ENCODE measurements at places on chromosomes 2 and 18.

DNA sequence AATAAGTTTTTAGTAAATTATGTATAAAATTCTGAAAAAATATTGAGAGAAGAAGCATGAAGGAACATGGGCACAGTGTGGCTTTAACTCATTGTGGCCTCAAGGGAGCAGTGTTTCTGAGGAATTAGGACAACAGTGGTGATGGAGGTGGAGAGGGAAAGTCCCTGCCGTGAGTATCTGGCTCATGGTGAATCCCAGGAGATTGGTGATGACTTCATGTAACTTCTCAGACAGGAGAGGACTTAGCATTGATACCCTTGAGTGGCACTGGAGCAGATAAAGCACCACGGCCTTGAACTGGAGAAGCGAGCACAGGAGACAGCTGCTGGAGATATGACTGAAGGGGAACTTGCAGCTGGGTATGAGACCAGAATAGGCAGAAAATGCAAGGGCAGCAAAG lies 35.0 kb upstream of the LRP1B start:
- no peak for DNase-seq

- DNase-seq = no peak
Observed at GRCh38 chr2:588074-588645, 89.0 kb downstream of the TMEM18 start.

GRCh38 chr18:50961974-50962373 lies 5.9 kb upstream of the ELAC1 start:
- DNase-seq = no peak

GRCh38 chr2:74975016-74975415 lies 16.6 kb downstream of the POLE4 start:
- no peak for DNase-seq

GRCh38 chr2:41906338-41906725 lies 141.5 kb upstream of the PKDCC start:
- no peak for DNase-seq

GRCh38 chr18:24270937-24271380 lies 126.7 kb downstream of the OSBPL1A start:
- no peak for DNase-seq

DNA sequence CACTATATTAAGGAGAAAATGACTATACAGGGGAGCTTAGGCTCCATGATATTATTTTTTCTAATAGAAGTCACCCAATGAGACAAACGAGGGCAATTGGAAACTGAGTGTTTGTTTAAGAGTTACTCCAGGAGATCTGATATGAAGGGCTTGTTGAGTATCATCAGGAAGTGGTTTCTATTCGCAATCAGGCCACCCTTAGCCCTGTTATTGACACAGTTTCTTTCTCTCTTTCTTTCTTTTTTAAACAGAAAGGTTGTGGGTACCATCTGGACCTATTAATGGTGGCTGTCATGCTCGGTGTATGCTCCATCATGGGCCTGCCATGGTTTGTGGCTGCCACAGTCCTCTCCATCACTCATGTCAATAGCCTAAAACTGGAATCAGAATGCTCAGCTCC lies 117.3 kb downstream of the DPP4 start:
- no peak for DNase-seq

GRCh38 chr2:101340141-101340551 lies 31.6 kb upstream of the RNF149 start:
- no peak for DNase-seq

DNA sequence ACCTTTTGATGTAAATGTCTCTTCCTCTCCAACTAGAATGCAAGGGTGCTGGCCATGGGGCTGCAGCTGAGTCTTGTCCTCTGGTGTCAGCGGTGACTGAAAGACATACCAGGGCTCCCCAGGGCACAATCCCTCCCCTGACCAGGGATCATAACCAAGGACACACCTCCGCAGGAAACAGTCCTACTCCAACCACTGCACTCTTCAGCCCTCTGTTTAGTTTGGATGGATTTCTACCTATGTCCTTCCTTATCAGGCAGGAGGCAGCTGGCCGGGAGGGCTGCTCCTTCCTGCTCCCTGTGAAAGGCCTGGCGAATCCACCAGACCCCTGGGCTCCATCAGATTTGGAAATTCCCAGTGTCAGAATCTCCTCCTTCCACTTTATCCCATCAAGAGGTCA lies 185.2 kb upstream of the ID2 start:
- no peak for DNase-seq

GRCh38 chr2:235300368-235301201 lies 193.3 kb upstream of the AGAP1 start:
- no peak for DNase-seq

GRCh38 chr2:150520887-150521664 lies 33.6 kb upstream of the RND3 start:
- no peak for DNase-seq

DNA sequence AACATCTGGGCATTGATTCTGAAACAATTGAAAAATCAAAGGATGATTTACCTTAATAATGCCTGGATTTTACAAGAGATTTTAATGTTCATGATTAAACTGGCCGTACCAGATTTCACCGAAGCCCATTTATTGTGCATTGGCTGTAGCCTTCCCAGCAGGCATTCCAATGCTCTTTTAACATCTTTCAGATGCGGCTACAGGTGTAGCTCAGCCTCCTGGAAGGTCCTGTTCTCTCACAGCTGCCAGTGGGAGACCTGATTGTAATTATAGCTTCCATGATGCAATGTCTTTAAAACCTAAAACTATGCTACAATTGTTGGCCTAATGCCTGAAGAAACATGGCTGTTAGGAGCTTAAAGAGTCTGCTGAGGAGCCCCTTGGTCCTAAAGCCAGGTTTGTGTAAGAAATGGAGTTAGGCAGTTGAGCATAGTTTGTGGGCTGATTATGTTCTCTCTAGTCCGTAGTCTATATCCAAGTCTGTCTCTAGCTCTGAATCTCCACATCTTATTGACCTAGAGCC lies 147.4 kb downstream of the CERS6 start:
- no peak for DNase-seq

DNA sequence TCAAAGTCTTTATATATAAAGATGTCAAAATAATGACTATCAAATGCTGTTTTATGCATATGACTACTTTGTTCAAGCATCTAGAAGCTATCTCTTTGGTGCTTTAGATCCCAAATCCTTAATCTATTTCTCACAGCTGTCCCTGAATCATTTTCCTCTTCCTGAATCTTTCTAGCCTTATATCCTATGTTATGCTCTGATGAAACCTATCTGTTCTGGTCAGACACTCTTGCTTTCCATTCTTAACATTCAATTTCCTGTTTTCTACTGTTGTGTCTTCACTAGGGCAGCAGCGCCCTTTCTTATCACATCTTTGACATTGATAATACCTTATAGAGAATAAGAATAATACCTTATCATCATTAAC lies 6.3 kb upstream of the PARD3B start:
- no peak for DNase-seq

- no peak for DNase-seq
Observed at GRCh38 chr2:137321566-137321965, 556.2 kb downstream of the THSD7B start.

DNA sequence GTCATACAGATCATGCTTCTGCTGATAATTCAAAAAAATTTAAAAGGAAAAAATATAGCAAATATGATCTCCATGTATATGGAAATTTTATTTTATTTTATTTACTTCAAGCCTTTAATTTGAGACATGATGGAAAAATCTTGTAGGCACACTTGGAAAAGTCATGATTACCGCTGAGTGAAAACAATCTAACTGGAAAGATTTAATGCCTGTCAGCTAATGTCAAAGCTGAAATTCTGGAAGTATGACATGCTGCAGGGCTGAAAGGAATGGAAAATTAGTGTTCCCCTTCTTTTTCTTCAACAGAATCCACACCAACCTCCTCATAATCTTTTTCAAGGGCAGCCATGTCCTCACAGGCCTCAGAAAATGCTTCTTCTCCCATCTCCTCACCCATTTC lies 58.2 kb downstream of the RPRM start:
- DNase-seq = no peak

DNA sequence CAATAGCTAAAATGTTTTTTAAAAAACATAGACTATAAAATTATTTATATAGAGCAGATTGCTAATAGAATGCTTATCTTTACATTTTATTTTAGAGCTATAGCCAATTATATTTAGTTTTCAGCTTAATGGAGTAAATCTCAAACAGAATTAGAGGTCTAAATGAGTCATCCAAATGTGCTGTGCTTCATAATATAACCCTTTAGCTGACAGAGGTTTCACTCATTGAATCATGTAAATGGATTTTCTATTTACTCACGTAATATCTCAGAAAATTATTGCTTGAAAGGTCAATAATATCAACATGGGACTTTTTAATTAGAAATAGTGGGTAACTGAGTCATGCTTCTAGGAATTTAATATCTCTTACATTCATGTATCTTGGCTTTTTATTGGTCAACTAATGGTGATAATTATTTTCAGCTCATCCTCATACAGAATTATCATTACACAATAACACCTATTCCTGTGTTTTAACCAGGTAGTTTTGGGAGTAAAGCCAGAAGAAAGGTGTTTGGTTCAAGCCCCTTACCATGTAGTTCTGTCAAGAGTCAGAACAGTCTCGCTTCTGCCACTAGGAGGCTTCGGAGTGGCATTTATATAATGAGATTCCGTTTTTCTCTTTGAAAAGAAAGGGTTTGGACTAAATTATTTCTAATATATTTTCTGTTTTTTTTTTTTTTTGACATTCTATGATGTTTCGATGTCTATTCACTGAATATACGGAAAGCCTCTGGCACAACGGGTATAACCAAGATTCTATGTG lies 217.6 kb downstream of the CDH7 start:
- DNase-seq = no peak

DNA sequence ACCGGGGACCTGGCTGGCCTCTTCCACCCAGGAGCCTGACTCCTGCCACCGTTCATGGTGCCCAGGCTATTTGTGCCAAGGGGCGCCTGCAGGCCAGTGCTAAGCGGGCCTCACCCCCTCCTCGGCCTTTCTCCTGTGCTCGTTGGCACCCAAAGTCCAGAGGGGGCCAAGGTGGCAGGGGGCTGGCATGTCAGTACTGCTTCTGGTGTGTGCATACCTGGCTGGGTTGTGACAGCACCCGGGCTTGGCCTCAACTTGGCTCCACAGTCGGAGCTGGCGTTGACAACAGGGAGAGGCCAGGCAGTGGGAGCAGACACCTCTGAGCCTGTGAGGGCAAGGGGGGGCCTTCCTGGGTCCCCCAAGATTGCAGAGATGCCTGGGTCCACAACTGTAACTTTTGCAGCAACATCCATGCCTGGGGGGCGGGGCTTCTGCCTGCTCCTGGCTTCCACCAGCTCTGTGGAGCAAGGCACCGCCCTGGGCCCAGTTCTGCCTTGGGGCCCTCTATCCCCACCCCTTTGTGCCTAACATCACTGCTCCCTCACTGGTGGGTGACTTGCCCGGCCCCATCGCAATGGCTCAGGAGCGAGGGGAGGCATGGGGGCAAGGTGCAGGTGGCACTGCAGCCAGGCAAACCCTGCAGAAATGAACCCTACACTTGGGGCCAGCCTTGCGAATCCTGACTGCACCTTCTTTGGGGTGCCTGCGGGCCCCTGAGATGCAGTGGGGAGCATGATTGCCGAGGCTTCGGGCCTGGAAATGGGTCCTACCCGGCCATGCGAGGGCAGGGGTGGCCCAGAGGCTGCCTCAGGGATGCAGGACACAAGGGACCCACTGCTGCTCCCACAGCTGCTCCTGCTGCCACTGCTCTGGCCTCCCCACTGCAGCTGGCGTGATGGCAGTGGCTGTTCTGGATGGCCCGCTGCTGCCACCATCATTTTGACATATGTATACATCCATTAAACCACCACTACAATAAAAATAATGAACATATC lies 35.9 kb downstream of the PTPN4 start:
- no peak for DNase-seq

- no peak for DNase-seq
Observed at GRCh38 chr2:240131941-240132650, 4.0 kb downstream of the COPS9 start.

GRCh38 chr2:55883357-55883756 lies 40.2 kb downstream of the EFEMP1 start:
- DNase-seq = no peak

DNA sequence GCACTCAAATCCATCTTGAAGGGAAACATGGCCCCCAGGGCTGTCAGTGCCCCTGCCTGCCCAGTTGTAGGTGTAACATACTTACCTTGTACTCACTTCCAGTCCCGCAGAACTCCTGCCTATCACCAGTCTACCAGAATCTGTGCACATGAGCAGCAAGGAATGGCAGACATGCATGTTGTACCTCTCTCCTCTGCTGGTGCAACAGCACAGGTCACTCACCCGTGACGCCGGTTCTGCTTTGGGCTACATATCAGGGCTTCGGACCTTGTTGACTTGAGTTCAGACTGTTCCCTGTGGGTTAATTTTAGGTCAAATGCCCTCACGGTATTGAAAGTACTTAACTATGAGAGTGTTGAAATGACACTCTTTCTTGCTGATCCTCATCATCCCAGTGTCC lies 215.7 kb downstream of the TPGS2 start:
- DNase-seq = no peak

DNA sequence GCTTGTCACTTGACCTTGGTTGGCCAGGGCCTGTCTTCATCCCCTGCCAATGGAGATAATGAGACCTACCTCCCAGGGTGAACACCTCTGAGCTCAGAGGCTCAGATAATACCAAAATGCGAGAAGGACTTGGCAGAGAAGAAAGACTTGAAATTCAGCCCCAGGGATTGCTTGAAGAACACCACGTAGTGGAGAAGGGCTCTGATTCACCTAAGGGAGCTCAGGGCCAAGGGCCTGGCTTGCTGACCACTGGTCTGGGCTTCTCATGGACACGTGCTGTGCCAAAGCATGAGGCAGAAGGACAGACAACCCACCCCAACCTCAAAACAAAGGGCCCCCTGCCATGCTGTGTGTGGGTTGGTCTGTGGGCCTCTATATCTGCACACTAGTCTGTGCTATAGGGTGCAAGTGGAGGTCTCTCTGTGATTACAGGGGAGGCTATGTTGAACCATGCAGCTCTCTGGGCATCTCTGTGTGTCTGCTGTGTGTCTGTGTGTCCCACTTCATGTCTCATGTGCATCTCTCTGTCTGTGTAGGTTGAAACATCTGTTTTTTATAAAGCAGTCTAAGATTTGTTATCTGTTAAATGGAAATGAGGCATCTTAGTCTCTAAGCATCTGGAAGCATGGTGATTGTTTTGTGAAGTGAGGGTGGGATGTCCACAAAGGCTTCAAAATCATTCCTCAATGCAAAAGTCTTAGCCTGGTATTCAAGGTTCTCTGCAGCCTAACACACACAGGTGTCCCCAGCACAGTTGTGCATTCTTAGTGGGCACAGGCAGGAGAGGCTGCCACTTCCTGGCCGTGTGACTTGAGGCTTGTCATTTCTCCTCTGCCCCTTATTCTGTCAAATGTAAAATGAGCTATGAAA lies 61.0 kb upstream of the EPAS1 start:
- DNase-seq = no peak

DNA sequence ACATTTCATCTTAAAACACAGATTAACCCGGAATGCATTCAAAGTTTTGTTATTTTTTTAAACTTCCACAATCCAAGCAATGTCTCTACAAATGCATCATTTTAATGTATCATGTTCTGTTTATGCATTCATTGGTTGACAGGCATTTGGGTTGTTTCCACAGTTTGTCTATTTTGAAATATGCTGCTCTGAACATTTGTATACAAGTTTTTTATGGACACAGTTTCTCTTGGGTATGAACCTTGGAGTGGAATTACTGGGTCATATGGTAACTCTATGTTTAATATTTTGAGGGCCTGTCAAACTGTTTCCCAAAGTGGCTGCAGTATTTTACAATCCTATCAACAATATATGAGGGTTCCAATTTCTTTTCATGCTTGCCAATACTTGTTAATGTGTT lies 57.3 kb downstream of the GULP1 start:
- no peak for DNase-seq
